Cardiac atrium fibroblast (primary cell): ENCODE measurements at places on chromosomes 11 and 22. TPM values are rescaled to one million over a fixed set of nuclear protein-coding genes. Genes with fewer than 3 reads are reported as not detected.

Gene CTSC
- total RNA-seq = 356 and 428 TPM in 2 replicates

Gene TUBA8
- 0.72 and 0.97 TPM in 2 replicates for total RNA-seq

Gene SLC22A6
- total RNA-seq = not detected in 2 replicates

Gene CREB3L1
- total RNA-seq = 31.3 and 41.9 TPM in 2 replicates

Gene GRAMD1B
- total RNA-seq = 1.3 and 11.3 TPM in 2 replicates

Gene CCDC15
- 0.97 and 3.1 TPM in 2 replicates for total RNA-seq

Gene KCNK4
- total RNA-seq = not detected in 2 replicates

Gene SYT12
- total RNA-seq = under 0.01 and 0.97 TPM in 2 replicates

Gene DERL3
- under 0.01 and 0.16 TPM in 2 replicates for total RNA-seq

Gene RRM1
- total RNA-seq = 28.2 and 36.8 TPM in 2 replicates

Gene MUC5B
- total RNA-seq = 0.16 TPM in 1 of 2 replicates, not detected in the other

Gene TMEM258
- 74.9 and 75.2 TPM in 2 replicates for total RNA-seq

Gene CAT
- total RNA-seq = 96.2 and 115 TPM in 2 replicates

Gene RFPL1
- total RNA-seq = not detected in 2 replicates

Gene FDXACB1
- total RNA-seq = 0.97 and 2.0 TPM in 2 replicates

Gene KDM4E
- total RNA-seq = not detected in 2 replicates

Gene PTPN5
- total RNA-seq = not detected in 2 replicates

Gene HOATZ
- total RNA-seq = not detected in 2 replicates

Gene CEP126
- 0.49 and 1.6 TPM in 2 replicates for total RNA-seq

Gene OR5B21
- not detected in 2 replicates for total RNA-seq

Gene MMP27
- total RNA-seq = not detected in 2 replicates

Gene CCDC89
- total RNA-seq = 1.3 and 5.3 TPM in 2 replicates

Gene NAA40
- 11.0 and 13.9 TPM in 2 replicates for total RNA-seq

Gene TPH1
- total RNA-seq = under 0.01 TPM in 1 of 2 replicates, not detected in the other

Gene DEFB108B
- not detected in 2 replicates for total RNA-seq

Gene CASP1
- 8.4 and 12.3 TPM in 2 replicates for total RNA-seq

Gene TMEM151A
- total RNA-seq = 0.54 and 1.5 TPM in 2 replicates

Gene OR52J3
- total RNA-seq = not detected in 2 replicates

Gene CSRP3
- total RNA-seq = not detected in 2 replicates

Gene TUG1
- 35.4 and 47.0 TPM in 2 replicates for total RNA-seq

Gene OR10D3
- total RNA-seq = not detected in 2 replicates
